ENCODE measurements at places on chromosomes 7 and 10.

GRCh38 chr7:130922206-130923112, 188.5 kb upstream of the KLF14 start:
- no peak for DNase-seq

DNA sequence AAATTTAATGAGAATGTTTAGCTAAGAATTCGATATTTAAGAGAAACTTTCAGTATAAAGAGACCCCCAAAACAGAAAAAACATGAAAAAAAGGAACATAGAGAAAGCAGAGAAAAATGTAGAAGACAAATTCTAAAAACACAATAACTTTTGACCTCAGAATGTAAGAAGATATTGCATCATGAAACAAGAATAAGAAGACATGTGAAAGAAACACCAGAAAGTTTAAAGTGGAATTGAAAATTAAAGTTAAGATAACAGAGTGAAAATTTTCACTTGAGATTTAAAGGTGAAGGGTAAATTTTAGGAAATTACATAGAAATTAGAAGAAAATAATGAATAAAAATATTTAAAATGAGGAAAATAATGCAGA, 78.2 kb upstream of the FAM3C start:
- DNase-seq: no peak

DNA sequence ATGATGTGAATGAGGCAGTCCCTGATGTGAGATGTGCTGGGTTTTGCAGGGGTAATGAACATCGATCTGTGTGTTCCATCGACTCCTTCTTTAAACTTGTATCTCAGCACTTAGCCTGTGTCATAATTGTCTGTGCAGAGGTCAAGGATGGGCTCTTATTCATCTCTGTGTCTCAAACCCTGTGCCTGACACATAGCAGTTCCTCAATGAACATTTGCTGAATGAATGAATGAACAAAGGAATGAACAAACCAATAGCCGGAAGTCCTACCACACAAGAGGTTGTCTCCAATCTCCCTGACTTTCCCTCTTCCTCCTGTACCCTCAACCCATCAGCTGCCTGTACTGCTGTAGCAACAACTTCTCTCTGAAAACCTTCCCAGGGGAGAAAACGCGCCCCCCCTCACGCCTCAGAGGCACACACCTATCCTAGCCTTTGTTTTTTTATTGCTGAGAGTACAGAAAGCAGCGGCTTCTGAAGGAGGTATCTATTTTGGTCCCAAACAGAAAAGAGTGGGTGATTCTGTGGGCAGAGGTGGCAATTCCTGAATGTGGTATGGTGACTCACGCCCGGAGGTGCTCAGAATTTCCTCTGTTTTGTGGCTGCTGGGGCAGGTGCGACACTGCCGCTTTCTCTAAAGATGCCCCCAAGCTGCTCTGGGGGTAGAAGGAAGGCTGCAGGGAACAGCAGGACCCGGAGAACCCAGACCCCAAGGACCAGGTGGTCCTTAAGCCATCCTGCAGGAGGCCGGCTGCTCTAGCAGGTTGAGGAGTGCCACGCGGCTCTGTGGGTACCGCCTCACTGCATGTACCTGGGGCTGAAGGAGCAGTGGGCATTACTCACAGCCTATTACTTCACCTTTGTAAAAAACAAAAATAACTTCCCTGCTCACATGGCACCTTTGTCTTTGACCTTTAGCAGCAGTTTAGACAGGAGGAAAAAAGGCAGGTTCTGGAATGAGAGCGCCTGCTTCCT, 9.6 kb downstream of the IL2RA start:
- DNase-seq: peak; percentile 87

GRCh38 chr7:35553519-35553918, 141.4 kb downstream of the HERPUD2 start:
- DNase-seq: no peak

GRCh38 chr7:20260223-20260622, 43.0 kb upstream of the MACC1 start:
- DNase-seq: no peak

DNA sequence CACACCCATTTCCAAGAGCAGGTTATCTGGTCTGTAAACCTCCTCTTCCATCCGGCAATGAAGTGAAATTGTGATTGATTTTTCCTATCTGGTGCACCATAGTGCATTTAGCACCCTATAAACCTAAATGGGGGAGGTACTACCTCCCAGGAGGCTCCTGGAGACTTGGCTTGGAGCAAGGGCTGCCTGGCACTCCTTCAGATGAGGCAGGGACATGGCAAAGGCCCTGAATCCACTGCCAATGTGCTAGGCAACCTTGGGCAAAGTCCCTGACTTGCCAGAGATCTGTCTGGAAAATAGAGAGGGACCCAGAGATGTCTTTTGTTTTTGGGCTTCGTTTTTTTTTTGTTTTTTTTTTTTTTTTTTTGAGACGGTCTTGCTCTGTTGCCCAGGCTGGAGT, 6.7 kb upstream of the GRID1 start:
- no peak for DNase-seq

DNA sequence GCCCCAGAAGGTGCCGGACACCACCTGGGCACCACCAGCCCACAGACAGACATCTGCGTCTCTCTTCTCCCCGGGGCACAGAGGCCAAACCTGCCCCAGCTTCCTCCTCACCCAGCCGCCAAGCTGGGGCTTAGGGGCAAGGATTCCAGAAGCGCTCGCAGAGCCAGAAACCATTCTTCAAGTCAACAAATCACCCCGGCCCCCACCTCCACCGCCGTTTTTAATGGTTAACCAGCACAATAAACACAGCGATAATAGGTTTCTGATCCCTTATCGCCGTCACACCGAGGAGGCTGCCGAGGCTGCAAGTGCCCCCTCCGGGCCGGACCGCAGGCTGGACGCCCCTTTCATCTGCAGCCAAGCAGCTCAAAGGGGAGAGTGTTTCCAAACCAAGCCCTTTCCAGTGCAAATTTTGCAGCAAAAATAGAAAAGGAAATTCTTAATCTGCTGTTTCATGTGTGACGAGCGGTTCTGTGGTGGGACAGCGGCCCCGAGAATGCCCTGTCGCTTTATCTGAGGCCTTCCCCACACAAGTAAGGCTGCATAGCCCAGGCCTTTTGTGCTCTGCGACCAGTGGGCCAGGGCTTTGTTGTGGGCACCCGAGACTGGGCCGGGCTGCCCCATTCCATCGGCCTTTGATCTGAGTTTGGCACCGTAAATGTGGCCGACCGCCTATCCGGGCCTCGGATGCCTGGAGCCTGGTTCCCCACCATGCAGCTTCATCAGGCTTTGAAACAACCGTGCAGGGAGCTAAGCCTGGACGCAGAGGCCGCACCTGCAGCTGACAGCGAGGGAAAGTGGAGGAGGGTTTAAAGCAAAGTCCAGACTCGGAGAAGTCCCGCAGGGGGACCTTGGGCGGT, 83.2 kb downstream of the FOXL3 start:
- no peak for DNase-seq

- DNase-seq: no peak
Observed at GRCh38 chr10:103712146-103712545, 143.2 kb downstream of the SH3PXD2A start.

- DNase-seq: no peak
Observed at GRCh38 chr10:124170631-124171030, 77.2 kb upstream of the CHST15 start.

GRCh38 chr10:124482236-124482800, 20.7 kb downstream of the LHPP start:
- no peak for DNase-seq

- no peak for DNase-seq
Observed at GRCh38 chr10:32210306-32211045, 136.5 kb downstream of the EPC1 start.

- DNase-seq: no peak
Observed at GRCh38 chr7:7554649-7555575, 11.8 kb upstream of the MIOS start.

DNA sequence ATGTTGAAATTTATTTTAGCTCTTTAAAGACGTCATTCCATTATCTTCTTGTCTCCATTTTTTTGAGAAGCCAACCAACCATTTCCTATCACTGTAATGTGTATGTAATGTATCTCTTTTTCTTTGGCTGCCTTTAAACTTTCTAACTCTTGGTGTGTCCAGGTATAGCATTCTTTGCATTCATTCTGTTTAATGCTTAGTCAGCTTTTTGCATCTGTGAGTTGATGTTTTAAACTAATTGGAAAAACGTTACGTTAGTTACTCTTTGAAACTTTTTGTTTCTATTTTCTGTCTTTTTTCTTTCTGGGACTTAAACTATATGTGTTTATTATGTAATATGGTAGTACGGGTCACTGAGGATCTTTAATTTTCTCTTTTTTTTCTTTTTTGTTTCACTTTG, 77.4 kb upstream of the PPP1R9A start:
- no peak for DNase-seq

DNA sequence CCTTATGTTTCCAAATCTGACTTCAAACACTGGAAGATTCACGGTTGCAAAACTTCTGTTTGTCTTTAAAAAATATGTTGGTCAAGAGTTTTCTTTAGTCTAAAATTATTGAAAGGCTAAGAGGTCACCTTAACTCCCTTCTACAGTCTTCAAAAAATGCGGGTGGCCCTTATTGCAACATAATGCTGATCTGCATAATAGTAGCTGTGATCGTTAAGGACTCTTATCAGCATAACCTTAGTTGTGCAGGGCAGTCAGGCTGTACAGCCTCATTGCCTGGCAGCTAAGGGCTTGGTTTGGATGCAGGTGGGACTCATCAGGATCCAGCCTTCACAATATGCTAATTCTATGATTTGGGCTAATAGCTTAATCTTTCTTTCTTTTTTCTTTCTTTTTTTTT, 15.0 kb downstream of the KIAA1217 start:
- DNase-seq: no peak

GRCh38 chr7:137343281-137343841, at the start of gene PTN:
TSS of gene PTN (minus strand) at chr7:137343733. CDS start at chr7:137254973, 88,760 bp downstream.
- DNase-seq: no peak

GRCh38 chr7:7959979-7960670, 8.5 kb upstream of the GLCCI1 start:
- no peak for DNase-seq

DNA sequence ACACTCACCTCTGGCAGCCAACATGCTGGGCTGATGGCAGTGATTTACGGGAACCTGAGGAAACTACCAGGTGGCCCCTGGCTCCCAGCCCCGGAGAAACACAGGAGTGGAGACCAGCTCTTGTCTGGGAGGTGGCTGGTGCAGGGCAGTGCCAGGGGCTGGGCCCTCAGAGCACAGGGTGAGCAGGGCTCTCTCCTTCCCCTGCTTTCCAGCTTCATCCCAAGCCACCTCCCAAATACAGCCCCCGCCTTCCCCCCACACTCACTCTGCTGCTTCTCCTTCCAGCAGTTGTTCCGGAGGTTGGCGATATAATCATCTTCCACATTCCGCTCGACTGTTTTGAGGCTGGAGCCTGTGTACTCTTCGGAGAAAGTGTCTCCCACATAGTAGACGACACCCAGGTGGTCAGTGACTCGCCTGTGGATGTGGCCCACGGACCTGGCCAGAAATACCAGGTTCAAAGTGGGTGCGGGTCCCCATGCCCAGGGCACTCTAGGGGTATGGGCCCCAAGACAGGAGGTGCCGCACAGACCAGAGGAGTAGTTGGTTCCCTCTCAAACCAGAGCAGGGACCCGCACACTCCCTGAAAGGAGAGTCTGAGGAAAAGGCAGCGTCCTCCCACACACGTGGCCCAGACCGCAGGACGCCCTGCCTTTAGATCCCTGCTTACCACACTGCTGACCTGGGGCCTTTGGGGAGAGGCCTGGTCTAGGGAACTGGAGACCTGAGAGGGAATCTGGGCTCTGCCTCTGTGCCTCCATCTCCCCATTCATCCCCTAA, 18.3 kb downstream of the DNAJB12 start:
- DNase-seq: no peak

GRCh38 chr7:80182630-80183276, 48.1 kb downstream of the GNAI1 start:
- DNase-seq: no peak

DNA sequence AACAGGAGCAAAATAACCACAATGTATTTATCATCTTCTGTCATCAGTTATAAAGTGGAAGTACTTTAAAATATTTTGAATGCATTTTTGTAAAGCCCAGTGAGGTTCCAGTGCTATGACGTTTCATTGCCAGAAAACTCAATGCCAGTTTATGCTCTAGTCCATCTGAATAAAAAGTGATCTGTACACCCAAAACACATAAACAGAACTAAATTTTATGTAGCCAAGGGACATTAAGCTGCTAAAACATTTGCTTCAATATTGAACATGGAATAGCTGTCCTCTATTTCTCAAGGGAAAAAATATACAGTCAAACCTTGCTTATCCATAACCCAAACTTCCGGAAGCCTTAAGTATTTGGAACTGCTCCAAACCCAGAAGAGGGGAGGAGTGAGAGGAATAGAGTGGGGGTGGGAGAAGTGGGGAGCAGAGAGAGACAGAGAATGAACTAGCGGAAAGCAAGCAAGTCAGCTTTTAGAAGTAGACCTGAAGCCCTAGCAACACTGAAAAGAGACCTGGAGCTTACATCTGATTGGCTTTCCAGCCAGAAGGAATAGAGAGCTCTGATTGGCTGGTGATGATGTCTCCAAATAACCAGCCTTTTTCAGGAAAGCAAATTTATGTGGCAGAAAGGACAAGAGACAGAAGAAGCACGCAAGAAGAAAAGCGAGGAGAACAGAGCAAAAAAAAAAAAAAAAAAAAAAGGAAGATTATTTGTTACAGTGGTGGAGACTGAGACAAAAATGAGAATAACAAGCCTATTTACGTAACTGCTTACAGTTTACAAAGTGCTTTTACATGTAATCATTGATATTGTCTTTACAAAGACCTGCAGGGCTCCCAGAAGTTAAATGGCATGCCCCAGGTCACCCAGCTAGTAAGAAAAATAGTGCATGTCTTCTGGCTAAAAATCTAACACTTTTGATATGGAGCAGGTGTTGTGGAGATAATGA, 196.0 kb downstream of the RNLS start:
- no peak for DNase-seq

DNA sequence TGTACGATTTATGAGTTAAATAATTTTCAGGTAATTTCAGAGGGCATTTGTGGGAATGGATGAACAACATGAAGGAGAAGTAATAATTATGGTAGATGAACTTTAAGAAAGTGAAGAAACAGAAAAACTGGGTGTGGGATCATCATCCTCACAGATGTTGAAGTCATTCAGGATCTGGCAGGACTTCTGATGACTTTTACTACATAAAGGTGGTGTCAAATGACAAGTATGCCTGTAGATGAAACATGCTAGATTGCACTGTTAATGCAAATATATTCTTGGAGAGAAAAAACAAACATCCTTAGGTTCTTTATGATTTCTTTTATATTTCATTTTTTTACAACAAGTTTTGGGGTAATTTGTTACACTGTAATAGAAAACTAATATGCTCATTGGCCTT, 230.2 kb downstream of the PCLO start:
- no peak for DNase-seq

GRCh38 chr7:8433477-8434289, at the start of gene NXPH1:
TSS of gene NXPH1 (plus strand) at chr7:8433609.
- no peak for DNase-seq

- no peak for DNase-seq
Observed at GRCh38 chr7:77367976-77368375, 48.2 kb downstream of the GSAP start.

- peak; percentile 94 for DNase-seq
Observed at GRCh38 chr10:75230600-75231038, 5.1 kb downstream of the COMTD1 start.

- no peak for DNase-seq
Observed at GRCh38 chr7:94311515-94311914, 83.2 kb upstream of the COL1A2 start.

GRCh38 chr10:69562731-69563254, 10.4 kb downstream of the NEUROG3 start:
- no peak for DNase-seq

GRCh38 chr7:80277434-80278427, 143.1 kb downstream of the GNAI1 start:
- no peak for DNase-seq

Measured in activated naive CD4-positive, alpha-beta T cell treated with Interleukin-2 at 50 U/mL for 16 hours (primary cell).